ENCODE measurements at places on chromosomes 7 and 10.
A peak's percentile ranks its signal among the peaks of the same experiment; 100 is the strongest.

GRCh38 chr7:78399033-78399769, 600.6 kb downstream of the PHTF2 start:
- DNase-seq: peak; percentile 25

DNA sequence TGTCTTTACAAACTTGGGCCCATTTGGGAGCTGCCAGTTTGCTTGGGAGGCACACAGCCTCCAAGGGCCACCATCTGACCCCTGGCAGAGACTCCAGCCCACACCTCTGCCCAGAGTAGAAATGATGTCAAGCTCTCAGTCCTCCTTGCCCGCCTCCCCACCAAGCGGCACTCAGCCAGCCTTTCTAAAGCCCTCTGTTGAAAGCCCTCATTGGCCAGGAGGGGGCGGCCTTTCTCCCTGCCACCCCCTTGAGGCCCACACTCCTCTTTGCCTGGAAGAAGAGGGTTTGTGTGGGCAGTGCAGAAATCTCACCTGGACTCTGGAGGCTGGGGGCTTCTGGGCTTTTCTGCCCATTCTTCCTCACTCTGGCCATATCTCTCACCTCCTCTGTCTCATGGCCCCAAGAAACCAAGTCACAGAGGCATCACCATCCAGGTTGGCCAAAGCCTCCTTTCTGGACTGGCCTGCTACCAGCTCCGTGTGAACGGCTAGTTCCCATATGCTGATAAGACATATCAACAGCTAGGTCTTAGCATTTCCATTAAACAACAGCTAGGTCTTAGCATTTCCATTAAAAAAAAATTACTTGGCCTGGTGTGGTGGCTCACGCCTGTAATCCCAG, 36.1 kb downstream of the UBTD1 start:
- no peak for DNase-seq

DNA sequence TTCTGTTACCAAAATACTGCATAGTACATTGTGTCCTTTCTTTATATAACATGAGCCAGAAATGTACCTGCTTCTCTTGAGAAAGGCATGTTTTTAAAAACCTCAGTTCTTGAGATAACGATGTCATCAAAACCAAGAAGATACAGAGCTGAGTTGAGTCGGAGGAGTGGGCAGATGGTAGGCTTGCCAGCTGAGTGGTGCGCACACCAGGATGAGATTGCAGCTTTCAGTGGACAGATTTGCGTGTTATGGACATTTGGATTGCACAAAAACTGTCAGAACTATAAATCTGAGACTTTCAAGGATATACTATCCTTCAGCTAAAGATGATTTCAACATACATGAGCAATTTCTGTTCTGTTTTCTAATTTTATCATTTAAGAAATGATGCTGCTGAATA, 25.0 kb downstream of the PRKAR2B start:
- no peak for DNase-seq

GRCh38 chr7:100983451-100984187, 14.3 kb downstream of the MUC12 start:
- DNase-seq: peak; percentile 89

GRCh38 chr7:71145906-71146901, 14.3 kb downstream of the GALNT17 start:
- DNase-seq: no peak
